Neural progenitor cell (in vitro differentiated cells): ENCODE measurements at places on chromosomes 6 and 20. TPM values are rescaled to one million over a fixed set of nuclear protein-coding genes. Genes with fewer than 3 reads are reported as not detected.

DNA sequence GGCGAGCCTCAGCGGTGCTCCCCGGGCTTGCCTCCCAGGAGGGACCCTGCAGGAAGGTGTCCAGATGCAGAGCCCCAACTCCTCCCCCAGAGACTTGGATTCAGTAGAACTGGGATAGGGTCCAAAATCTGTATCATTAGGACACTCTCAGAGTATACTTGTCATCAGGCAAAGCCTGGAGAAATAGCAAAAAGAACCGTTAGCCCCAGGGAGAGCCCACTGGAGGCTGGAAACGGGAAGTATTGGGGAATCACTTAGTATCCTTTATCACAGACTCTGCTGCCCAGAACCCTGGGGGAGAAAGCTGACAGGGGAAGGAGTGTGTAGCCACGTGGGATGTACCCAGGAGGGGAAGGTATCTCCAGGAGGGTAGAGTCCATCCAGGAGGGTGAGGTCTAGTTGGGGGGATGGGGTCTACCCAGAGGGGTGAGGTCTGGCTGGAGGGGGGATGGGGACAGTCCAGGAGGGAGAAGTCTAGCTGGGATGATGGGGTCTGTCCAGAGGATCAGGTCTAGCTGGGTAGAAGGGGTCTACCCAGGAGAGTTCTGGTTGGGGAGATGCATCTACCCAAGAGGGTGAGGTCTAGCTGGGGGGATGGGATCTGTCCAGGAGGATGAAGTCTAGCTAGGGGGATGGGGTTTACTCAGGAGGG, 107.2 kb downstream of the LY86 start:
- H3K4me1 ChIP-seq, result peaks cover 16% of the 10 kb centered on the region
- H3K27ac ChIP-seq, result no peak overlapping the region
- no peaks in the 10 kb centered on the region for H3K27me3 ChIP-seq
- H3K36me3 ChIP-seq, result no peaks in the 10 kb centered on the region
- H3K4me3 ChIP-seq, result no peak overlapping the region
- no peak for DNase-seq

GRCh38 chr6:52992980-52993920, 1.8 kb downstream of the GSTA4 start:
- peaks cover 12% of the 10 kb centered on the region for H3K4me1 ChIP-seq
- peak overlapping the region; percentile 72 for H3K4me3 ChIP-seq
- no peak for DNase-seq
- peaks cover 3% of the 10 kb centered on the region for H3K36me3 ChIP-seq

- H3K27me3 ChIP-seq, result peaks cover 51% of the 10 kb centered on the region
- H3K4me3 ChIP-seq, result no peak overlapping the region
- H3K36me3 ChIP-seq, result no peaks in the 10 kb centered on the region
These were observed 2.1 kb downstream of the SERPINB9 start for GRCh38 chr6:2900821-2901644.

DNA sequence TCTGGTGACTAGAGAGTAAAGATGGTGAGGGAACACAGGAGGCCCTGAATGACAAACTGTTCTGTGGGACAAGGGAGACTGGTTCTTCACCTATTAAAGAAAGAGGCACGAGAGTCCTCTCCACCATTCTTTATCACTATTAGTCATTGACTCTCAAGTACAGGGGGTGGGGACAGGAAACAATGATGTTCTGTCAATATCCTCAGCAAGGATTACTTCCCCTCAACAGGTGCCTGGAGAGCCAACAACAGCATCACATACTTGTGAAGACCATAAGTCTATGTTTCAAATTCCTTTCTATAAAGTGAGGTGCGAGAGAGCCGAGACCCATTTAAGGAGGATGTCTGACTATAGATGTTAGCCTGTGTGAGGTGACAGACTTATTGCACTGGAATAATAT, 72.4 kb upstream of the TBC1D7 start:
- DNase-seq, result no peak
- peaks cover 10% of the 10 kb centered on the region for H3K4me1 ChIP-seq
- H3K4me3 ChIP-seq, result no peak overlapping the region
- H3K27ac ChIP-seq, result no peak overlapping the region
- H3K36me3 ChIP-seq, result no peaks in the 10 kb centered on the region

ADTRP gene
- total RNA-seq, result not detected in 2 replicates
